ENCODE measurements at places on chromosomes 16 and 17. TPM values are rescaled to one million over a fixed set of nuclear protein-coding genes. Genes with fewer than 3 reads are reported as not detected.

GRCh38 chr16:31868691-31869167 lies 4.9 kb upstream of the ZNF267 start:
- no peak for DNase-seq

GRCh38 chr17:74678541-74678940 lies 34.2 kb downstream of the CD300LF start:
- no peak for DNase-seq

DNA sequence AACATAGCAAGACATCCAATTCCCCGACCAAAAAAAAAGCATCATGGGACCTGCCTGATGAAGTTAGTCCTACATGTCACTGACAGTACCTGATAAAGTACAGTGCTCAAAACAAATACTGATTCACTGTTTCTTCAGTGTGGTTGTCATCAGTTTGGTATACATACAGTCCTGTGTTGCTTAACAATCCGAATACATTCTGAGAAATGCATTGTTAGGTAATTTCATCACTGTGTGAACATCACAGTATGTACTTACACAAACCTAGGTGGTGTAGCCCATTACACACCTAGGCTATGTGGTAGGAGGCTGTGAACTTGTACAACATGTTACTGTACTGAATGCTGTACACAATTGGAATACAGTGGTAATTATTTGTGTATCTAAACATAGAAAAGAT lies 19.0 kb upstream of the FA2H start:
- DNase-seq = no peak

DNA sequence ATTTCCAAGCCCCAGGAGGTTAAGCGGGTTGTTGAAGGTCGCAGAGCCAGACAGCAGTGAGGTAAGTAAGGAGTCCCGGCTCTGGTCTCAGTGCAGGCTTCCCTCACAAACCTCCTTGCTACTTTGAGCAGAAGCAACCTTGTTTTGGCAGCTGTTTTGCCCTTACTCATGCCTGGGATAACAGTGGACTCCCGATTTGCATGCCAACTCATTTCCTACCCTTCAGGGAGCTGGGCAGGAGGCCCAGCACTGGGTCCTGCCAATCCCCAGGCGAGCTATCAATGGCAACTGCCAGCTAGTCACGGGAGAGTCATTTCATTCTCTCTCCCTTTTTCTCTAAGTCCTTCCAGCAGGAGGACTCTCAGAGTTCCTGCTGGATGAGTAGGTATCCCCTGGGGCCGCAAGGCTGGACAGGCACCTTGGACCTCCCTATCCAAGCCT lies 72.0 kb upstream of the KSR1 start:
- DNase-seq = no peak

GRCh38 chr17:560432-560873 lies 154.2 kb downstream of the VPS53 start:
- no peak for DNase-seq

The KRT31 gene
- polyA plus RNA-seq = not detected

DNA sequence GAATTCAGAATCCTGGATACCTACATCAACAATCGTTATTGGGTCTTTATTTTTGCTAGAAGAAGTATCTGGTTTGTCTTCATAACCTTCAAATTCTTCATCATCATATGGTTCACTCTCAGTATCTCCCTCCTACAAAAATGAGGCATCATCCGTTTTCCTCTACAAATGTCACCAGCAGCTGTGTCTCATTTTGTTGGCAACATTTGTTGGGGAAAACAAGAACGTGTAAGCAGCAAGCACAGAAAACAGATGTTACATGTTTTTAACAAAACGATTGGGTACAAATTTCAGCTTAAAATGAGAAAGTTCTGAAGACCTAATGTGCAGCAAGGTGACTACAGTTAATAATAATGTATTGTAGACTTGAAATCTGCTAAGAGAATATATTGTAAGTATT lies 8.7 kb downstream of the CCDC47 start:
- no peak for DNase-seq

Measured in GM12878 (cell line).